ENCODE measurements at places on chromosomes 5 and 9.

GRCh38 chr5:173833196-173833985 lies 54.8 kb upstream of the CPEB4 start:
- no peak for DNase-seq

DNA sequence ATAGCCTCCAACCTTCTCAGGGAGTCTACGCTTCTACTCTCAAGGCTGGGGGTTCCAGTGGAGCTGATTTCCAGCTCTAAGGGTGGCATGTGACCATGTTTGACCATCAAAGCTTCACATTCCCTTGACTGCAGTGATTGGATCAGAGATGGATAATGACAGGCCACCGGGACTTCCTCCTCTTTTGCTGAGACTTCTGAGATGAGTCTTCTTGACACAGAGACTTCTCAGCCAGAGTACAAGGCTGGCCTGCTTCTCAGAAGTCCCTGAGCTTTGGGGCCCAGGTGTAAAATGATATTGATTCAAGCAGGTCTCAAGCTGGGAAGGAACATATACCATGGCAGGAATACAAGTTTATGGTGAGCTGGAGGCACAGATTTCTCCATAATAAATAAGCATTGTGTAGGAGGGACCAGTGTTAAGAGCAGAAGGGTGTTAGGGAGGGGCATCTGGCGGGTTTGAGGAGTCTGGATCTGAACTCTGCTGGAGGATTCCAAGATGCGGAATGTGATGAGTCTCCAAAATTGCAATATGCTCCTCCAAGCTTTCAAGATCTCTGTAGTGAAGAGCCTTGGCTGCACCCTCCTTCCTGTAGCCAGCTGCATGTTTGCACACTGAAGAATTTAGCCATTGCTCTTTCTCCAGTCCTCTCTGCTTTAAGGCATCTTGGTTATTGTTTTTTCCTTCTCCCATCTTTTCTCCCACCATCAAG lies 41.7 kb upstream of the HSD17B4 start:
- DNase-seq, result no peak

DNA sequence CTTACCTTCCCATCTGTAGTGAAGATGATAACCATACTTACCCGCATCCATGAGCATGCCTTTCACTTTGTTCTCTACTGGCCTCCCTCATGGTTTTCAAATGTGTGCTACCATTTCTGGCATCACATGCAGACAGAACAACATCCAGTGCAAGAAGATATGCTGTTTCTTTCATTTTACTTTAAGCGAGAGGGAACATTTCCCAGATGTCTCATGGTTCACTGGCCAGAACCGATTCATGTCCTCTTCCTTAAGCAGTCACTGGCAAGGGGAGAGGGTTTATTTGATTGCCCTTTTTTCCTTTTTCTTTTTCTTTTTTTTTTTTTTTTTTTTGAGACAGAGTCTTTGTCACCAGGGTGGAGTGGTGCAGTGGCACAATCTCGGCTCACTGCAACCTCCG lies 37.7 kb downstream of the ARRDC3 start:
- no peak for DNase-seq

DNA sequence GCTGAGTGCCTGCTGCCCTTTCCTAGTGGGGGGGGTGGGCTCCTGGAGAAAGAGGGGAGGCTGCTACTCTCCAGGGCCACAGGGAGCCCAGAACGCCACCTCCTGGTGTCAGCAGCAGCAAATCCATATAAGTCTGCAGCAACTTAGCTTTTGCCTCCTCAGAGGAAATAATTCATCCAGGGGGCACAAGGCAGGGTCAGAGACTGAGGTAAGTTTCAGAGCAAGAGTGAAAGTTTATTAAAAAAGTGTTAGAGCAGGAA lies 4.0 kb upstream of the CLPTM1L start:
- DNase-seq, result no peak

DNA sequence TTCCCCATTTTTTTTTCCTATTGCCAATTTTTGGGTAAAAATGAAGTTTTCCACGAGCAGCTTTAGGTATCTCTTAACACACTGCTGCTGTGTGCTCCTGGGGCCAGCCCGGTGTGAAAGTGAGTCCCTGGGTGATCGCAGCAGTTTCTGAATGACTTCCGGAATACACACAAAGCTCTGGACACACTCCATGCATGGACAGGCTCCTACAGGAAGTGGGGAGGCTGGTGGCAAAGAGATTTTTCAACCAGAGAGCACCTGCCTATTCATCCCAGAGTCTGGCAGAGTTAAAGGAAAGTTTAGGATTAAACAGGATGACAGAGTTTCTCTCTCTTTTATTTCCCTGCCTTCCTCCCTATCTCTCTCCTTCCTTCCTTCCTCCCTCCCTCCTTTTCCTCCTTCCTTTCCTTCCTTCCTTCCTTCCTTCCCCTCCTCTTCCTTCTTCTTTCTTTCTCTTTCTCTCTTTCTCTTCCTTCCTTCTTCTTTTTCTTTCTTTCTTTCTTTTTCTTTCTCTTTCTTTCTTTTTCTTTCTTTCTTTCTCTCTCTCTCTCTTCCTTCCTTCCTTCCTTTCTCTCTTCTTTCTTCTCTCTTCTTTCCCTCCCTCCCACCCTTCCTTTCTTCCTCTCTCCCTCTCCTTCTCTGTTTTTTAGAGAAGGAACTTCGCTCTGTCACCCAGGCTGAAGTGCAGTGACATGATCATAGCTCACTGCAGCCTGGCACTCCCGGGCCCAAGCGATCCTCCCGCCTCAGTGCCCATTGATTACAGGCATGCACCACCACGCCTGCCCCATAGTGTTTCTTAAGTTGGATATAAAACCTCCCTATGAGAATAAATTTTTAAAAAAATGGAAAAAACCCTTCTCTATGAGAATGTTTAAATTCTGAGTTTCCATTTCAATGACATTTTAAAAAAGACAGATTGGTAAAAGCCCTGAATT lies 38.7 kb upstream of the UBTD2 start:
- DNase-seq, result no peak

- DNase-seq, result no peak
These were observed 14.0 kb downstream of the OLFML2A start for GRCh38 chr9:124790801-124791505.

- no peak for DNase-seq
These were observed 46.3 kb downstream of the ACO1 start for GRCh38 chr9:32430720-32431119.

- no peak for DNase-seq
These were observed 9.6 kb downstream of the TMOD1 start for GRCh38 chr9:97510797-97511654.

DNA sequence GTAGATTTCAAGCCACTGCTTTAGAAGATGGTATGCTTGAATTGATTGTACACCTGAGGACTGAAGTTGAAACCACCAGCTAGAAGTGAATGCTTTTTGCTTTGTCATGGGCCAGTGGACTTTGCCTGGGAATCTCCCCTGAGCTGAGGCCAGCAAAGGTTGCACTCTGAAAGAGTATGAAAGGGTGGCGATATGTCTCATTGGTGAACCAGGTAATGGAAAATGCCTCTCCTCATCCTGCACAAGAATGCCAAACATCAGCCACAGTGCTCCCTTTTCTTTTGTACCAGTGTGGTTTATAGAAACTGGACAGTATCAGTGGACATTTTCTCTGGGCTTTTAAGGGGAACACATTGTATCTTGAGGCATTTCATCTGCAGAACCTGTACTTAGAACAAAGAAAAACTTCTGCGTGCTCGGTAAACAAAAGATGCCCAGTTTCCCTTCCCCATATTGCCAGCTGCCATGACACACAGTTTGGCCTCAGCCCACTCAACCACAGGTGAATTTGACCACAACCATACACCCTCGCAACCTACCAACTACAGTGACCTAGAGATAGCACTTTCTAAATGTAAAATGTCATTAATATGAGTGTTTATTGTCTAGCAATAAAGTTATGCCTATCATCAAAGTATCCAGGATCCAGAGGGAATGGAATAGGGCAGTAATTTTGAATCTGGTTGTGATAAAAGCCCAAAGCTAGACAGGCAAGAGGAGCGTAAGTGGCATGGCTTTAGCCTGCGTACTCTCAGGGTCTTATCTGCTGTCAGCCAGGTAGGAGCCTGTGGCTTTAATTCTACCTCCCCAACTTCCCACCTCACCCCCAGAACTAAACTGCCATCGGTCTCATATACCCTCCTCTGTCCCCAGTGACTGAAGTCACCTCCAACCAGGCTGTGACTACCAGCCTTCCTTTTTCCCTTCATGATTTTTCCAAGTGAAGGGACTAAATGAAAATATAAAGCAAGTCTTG lies 79.5 kb upstream of the LHFPL2 start:
- DNase-seq, result no peak

DNA sequence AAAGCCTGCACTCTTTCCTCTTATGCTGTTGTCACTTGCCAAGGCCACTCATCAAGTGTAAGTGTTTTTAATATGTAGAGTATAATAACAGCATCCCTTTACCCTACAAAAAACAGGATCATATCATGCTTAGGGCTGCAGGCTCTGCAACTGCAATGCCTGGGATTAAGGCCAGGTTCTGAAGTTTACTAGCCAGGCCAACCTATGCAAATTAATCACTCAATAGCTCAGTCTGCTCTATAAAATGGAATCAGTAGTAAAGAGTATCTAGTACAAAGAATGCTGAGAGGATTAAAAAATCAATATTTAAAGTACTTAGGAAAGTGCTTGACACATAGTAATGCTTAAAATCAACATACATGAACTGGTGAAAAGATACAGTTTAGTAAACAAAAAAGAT lies 253.3 kb downstream of the EDIL3 start:
- no peak for DNase-seq

GRCh38 chr5:154163327-154164248 lies 26.9 kb upstream of the GALNT10 start:
- no peak for DNase-seq

DNA sequence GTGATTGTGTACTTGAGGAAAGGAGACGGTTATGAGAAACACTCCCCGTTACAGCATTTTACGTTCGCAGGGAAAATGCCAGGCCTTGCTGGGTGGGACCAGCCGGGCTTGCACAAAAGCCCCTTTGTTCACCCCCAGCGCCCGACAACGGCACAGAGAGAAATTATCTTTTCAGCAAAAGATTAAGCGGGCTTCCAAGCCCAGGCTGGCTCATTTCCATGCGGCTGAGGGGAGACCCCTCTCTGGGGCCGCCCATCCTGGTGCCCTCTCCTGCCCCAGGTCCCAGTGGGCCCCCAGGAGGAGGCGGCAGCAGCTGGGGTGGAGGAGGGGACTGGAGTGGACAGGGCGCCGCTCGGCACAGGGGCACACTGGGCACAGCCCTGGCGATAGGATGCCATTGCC lies 50.8 kb upstream of the NOTCH1 start:
- no peak for DNase-seq

DNA sequence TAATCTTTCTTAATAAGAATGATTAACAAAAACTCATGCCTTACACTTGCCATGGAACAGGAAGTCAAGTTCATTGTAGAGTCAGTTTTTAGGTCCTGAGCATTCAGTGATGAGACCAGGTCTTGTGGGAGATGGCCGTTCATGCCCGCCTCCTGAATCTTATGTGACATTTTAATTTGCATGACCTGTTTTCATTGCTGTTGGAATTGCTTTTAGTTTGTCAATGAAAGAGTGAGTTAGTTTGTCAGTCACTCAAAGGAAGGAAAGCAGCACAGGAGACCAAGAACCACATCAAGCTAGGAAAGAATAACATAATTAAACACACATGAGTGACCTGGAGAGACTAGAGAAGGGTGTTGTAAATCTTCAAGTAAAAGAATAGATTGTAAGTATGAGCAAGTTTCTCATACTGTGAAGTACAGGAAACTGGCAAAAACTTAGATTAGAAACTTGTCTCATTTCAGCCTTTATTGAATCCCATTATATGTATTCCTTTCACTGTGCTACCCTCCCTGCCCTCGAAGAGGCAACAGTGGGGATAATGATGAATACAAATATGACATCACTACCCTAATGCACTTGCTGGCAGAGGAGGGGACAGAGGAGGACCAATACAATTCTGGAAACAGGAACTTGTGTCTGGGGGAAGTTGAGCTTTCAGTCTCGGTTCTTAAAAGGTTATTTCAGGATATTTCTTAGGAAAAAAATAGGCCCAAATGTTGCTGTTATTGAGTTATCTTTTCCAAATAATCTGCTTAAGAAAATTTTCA lies 64.3 kb upstream of the C6 start:
- no peak for DNase-seq

DNA sequence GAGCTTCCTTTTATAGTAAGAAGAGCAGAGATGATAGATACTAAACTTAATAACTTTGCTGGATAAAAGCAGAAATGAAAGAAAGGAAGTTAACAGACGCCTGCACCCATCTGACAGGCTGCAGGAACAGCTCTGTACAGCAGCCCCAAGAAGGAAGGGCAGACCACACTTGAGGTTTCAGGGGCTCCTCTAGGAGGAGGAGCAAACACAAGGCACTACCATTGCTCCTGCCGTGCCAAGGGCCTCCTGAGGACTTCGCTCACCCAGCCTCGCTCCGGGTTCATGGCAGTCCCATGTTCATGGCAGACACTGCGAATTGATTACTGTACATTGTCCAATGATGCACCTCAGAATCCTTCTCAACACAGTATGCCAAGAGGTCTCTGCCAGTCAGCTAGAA lies 85.1 kb downstream of the AMBP start:
- DNase-seq, result no peak

- no peak for DNase-seq
These were observed 223.1 kb downstream of the GNA14 start for GRCh38 chr9:77424993-77425392.

- DNase-seq, result no peak
These were observed 15.4 kb upstream of the SMIM15 start for GRCh38 chr5:61177716-61178115.

DNA sequence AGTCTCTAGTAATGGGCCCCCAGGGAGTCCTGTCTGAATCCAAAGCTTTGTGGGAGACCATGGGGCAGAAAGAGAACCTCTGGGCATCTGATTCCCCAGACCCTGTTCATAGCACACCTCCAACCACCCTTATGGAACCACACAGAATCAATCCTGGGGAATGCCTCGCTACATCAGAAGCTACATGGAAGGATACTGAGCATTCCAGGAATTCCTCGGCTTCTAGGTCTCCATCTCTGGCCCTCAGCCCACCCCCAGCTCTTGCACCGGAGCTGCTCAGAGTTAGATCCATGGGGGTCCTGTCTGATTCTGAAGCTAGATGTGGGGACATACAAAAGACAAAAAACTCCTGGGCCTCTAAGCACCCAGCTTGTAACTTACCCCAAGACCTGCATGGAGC lies 28.4 kb downstream of the VCP start:
- no peak for DNase-seq

- DNase-seq, result no peak
These were observed 41.5 kb downstream of the TTLL11 start for GRCh38 chr9:122051351-122052321.

DNA sequence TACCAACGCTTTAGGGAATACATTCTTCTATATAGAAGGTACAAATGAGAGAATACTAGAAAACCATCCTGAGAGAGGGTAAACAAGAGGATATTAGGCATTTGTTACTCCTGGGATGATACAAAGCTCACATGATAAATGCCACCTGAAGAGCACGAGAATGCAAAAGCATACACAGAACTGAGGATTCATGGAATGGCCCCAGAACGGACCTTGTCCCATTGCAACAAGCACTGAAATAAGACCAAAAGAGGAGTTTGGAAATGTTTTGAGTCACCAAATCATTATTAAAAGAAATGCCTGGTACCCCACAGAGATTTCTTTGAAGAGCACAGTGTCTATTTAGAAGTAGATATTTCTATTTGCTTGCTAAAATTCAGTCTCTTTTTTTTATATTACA lies 173.5 kb downstream of the TTC39B start:
- DNase-seq, result no peak

Measured in stimulated activated CD8-positive, alpha-beta memory T cell treated with anti-CD3 and anti-CD28 coated beads, Interleukin-7, amount 100 ng/mL, for 4 hours (primary cell).